Stimulated activated CD8-positive, alpha-beta memory T cell treated with anti-CD3 and anti-CD28 coated beads, Interleukin-4, amount 100 ng/mL, for 1 hour (primary cell): ENCODE measurements at places on chromosomes 11 and 22.

- DNase-seq = no peak
Measured at GRCh38 chr11:130278151-130278550, 36.6 kb downstream of the ZBTB44 start.

DNA sequence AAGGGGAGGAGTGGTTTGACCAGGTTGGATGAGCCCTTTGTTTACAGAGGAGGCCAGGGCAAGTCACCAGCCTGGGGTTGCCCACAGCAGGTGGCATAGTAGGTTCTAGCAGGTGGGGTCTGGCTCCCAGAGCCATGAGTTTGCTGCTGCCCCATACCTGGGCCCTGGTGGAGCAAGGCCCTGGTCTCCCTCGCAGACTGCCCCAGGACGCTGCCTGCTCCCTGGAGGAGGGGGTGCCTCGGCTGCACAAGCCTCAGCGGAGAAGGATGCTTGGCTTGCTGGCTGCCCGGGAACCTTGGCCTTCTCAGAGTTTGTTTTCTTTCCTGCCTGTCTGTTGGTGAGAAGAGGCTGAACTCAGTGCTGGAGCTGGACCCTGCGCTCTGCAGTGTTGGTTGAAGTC lies 54.9 kb downstream of the LRP5 start:
- no peak for DNase-seq

DNA sequence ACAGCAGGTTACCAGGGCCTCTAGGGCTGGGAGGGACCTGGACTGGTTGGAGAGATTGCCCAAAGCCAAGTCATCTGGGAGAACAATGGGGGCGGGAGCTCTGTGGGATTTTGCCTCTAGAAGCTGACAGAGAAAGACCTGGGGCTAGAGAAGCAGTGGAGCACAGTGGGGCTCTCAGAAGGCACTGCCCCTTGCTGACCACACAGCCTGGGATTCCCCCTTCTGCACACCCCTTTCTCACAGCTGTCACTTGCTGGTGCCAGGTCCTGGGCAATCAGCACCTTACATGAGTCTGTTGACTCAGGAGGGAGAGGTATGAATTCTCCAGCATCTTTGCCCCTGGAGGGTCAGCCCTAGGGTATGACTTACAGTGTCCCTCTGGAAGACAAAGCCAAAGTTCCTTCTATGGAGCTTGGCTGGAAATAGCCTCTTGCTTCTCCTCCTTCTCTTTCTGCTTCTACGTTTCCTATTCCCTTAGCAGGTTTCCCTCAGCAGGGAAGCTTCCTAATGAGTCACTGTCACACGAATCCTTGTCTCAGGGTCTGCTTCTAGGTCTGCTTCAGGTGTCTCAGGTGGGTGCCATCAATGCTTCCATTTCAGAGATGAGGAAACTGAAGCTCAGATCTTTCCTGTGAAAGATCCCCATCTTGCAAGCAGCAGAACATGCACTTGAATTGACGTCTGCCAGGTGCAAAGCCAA lies 27.0 kb downstream of the GDPD5 start:
- no peak for DNase-seq

GRCh38 chr22:20102203-20102780 lies 13.6 kb upstream of the RANBP1 start:
- no peak for DNase-seq

GRCh38 chr22:22154040-22154439 lies 90.5 kb upstream of the VPREB1 start:
- no peak for DNase-seq

DNA sequence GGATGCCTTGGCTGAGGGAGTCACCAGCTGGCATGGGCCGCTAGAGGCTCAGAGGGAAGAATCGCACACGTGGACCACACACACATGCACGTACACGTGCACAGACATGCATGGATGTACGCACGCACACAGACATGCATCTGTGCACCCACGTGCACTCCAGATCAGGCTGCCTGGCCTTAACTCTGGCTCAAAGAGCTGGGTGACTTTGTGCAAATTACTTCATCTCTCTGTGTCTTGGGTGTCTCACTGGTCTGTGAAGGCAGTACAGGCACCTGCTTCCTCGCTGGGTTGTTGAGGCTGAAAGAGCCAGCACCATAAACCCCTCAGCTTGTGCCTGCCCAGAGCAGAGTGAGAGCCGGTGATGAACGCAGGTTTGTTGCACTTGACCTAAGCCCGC lies 28.7 kb downstream of the TMPRSS6 start:
- no peak for DNase-seq

DNA sequence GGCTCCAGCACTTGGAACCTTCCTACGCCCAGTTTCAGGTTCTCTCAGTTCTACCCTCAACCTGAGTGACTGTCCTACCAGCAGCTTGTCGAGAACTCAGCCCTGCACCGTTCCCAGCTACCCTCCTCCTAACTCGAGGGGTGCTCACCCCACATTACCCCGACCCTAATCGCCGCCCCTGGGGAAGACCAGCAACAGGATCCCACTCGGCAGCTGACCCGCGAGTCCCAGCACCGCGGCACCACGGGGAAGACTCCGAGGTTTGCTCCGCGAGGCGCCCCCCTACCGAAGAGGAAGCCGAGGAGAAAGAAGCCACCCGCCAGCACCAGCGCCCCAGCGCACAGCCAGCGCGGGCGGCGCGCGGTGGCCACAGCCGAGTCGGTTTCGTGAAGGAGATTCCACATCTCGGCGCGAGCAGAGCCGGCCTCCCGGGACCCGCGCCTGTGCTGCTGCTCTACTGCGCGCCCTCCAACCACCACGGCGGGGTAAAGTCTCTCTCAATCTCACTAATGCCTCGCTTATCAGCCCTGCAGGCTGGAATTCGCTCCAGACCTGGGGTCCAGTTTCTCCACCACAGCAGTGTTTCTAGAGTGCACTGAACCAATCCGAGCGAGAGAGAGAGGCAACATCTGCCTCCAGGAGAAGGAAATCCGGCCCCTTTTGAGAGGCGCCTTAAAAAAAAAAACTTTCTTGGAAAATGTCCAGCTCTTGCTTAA lies at the start of gene FOLH1:
FOLH1 (minus strand) TSS at position 597 of the 716 bp plus-strand sequence; CDS start at position 404, 193 bp downstream.
- DNase-seq = no peak

DNA sequence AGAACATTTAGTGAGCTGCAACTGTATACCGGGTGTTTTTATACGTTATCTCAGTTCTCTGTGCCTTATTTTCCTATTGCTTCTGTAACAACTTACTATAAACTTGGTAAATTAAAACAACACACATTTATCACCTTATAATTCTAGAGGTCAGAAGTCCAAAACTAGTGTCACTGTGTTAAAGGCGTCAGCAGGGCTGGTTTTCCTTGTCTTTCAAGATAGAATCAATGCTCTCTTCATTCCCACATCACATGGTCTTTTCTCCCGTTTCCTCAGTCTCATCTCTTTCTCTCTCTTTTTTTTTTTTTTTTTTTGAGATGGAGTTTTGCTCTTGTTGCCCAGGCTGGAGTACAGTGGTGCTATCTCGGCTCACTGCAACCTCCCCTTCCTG lies 36.1 kb downstream of the MB start:
- no peak for DNase-seq

DNA sequence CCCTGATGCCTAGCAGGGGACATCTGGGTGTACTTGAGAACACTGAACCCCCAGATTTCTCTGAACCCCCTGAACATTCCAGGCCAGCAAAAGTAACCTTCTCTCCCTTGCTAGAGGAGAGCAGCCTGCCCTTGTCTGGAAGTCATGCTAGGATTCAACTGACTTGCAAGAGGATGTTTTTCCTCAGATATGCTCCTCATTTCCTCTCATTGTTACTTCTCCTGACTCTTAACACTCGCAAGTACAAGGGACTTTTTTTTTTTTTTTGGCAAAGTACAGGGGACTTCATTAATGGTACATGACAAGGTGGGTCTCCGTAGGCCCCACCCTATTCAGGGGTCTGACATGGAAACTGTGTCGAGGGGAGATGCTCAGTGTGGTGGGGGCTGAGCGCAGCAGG lies 6.3 kb upstream of the MCHR1 start:
- no peak for DNase-seq

GRCh38 chr11:113974741-113975470 lies at the start of gene HTR3A:
HTR3A (plus strand) TSS chr11:113975108; CDS start chr11:113975326, 218 bp downstream.
- DNase-seq = no peak

DNA sequence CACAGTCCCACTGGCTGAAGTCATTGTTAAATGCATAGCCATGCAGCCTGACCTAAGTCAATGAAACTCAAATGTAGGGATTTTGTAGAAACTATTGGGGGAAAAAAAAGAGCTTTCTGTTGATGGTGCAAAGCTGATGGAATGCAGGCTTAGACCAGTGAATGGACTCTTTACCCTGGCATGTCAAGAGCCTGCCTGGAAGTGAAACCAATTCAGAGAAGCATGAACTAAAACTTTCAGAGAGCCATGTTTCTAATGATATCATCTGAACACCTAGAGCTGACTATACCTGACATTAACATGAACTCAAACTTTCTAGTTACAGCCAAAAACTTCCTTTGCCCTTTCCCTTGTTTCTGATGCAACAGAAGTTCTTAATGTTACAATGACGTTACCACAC lies 89.0 kb downstream of the APIP start:
- DNase-seq = no peak

DNA sequence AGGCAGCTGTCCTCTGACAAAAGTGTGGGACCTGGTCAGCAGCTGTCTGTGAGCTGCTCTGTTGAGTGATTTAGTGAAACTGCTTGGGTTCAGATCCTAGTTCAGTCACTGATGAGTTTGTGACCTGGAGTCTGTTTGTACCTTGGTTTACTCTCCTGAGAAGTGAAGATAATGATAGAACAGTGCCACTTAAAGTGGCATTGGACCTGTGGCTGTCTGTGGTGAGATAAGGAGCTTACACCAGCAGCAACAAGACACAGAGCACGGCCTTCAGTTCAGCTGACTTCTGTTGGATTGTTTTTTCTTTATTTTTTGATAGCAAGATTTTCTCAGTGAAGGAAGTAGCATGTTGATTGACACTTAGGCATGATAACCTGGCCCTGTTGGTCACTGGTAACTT lies 46.2 kb upstream of the CTTN start:
- no peak for DNase-seq

GRCh38 chr11:45435706-45436105 lies 149.6 kb upstream of the SYT13 start:
- DNase-seq = no peak

DNA sequence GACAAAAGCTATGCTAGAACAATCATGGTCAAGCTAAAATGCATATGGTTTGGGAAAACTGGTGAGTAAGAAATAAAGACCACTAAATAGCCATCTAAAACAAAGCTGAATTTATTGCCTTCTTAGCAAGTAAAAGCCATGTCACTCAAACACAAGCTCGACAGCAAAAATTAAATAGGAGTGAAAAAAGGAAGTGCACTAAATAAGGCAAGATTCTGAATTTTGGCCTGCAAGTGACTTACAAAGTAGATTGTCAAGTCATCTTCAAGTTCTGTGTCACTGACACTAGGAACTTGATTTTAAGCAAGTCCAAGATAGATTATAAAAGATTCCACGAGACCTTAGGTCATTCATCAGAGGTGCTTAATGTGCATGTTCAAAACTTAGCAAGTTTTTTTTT lies 27.4 kb downstream of the TUG1 start:
- no peak for DNase-seq
